ENCODE measurements at places on chromosomes 6 and 20. TPM values are rescaled to one million over a fixed set of nuclear protein-coding genes. Genes with fewer than 3 reads are reported as not detected.

The CCM2L gene
- 0.45 TPM for total RNA-seq

The ECT2L gene
- not detected for total RNA-seq

The SOX4 gene
- total RNA-seq = 9.2 TPM

The SLC26A8 gene
- not detected for total RNA-seq

The FAM229B gene
- total RNA-seq = 12.3 TPM

The IRF4 gene
- 0.21 TPM for total RNA-seq

The HLA-G gene
- not detected for total RNA-seq

The C6orf141 gene
- total RNA-seq = 11.5 TPM

The TBX18 gene
- 16.0 TPM for total RNA-seq

The SPO11 gene
- not detected for total RNA-seq

The ZSCAN26 gene
- total RNA-seq = 5.7 TPM

The AVP gene
- total RNA-seq = not detected

The CDSN gene
- total RNA-seq = not detected

The SIRPB1 gene
- 0.17 TPM for total RNA-seq

The MAP7 gene
- total RNA-seq = 21.6 TPM

The SLC17A1 gene
- total RNA-seq = not detected

The TXLNB gene
- total RNA-seq = not detected

The XKR7 gene
- not detected for total RNA-seq

The HNF4A gene
- total RNA-seq = 15.4 TPM

The CTAGE9 gene
- not detected for total RNA-seq

The PACSIN1 gene
- not detected for total RNA-seq

The NKAPL gene
- not detected for total RNA-seq

The WFDC10B gene
- not detected for total RNA-seq

The CPNE5 gene
- not detected for total RNA-seq

The AKAP7 gene
- 2.9 TPM for total RNA-seq

The RBPJL gene
- not detected for total RNA-seq

The FOXP4 gene
- total RNA-seq = 17.9 TPM

The FERMT1 gene
- total RNA-seq = 13.4 TPM

The ENPP4 gene
- total RNA-seq = 0.25 TPM

The HSPA1L gene
- 1.1 TPM for total RNA-seq

The GCLC gene
- 109 TPM for total RNA-seq

The AK9 gene
- 1.1 TPM for total RNA-seq

The CALHM6 gene
- total RNA-seq = not detected

The TMC2 gene
- not detected for total RNA-seq

The CNPY3 gene
- 35.0 TPM for total RNA-seq

The USP49 gene
- total RNA-seq = 0.95 TPM

The PGC gene
- not detected for total RNA-seq

The GGT7 gene
- total RNA-seq = 8.4 TPM

The DDO gene
- 0.08 TPM for total RNA-seq

The KIAA1755 gene
- total RNA-seq = 0.13 TPM

The MROH8 gene
- 1.7 TPM for total RNA-seq

The CTNNBL1 gene
- total RNA-seq = 57.8 TPM

The SLC4A11 gene
- 10.2 TPM for total RNA-seq

The SLC22A2 gene
- total RNA-seq = not detected

The ZNF451 gene
- total RNA-seq = 10.7 TPM

All from A549 treated with GW870086 at 1 μM for 4 hours (cell line).